ENCODE measurements at places on chromosomes 11 and 22. TPM values are rescaled to one million over a fixed set of nuclear protein-coding genes. Genes with fewer than 3 reads are reported as not detected.

The TREH gene
- total RNA-seq, result 0.25 TPM

DNA sequence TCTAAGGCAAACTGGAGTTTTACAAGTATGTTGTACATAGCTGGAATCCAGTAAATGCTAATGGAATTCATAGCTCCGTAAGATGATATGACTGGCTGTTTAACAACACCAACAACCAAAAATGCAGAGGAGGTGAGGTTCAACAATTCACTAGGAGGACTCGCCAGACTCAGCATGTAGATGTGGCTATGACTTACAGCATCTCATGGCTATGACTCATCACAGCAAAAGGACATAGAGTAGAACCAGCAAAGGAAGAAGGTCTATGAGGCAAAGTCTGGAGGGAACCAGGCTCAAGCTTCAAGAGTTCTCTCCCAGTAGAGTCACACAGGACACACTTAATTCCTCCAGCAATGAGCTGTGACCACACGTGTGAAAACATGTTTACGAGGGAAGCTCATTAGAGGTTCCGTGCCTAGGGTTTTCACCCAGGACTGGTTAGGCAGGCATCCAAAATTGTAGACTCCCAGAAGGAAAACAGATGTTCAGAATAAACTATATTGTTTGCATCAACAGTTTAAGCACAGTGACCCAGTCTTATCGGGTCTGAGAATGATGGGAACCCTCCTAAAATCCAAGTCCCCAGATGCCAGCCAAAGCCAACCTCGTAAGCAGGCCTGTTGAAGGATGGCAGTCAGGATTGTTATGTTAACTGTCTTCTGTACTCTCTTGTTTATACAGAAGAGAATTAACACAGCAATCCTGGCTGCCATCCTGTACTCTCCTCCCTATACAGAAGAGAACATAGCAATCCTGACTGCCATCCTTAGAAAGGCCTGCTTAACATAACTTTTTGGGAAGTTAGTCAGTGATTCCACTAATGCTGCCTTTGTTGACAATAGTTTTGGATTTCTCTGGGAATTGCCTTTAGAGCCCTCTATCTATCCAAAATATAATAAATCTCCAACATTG, 116.6 kb downstream of the LARGE1 start:
- no peak for DNase-seq

The CECR2 gene
- total RNA-seq, result 0.98 TPM

The EHF gene
- total RNA-seq, result 121 TPM

- no peak for DNase-seq
These were observed 297.1 kb downstream of the ETS1 start for GRCh38 chr11:128290106-128290840.

The PLA2G6 gene
- total RNA-seq, result 35.8 TPM

DNA sequence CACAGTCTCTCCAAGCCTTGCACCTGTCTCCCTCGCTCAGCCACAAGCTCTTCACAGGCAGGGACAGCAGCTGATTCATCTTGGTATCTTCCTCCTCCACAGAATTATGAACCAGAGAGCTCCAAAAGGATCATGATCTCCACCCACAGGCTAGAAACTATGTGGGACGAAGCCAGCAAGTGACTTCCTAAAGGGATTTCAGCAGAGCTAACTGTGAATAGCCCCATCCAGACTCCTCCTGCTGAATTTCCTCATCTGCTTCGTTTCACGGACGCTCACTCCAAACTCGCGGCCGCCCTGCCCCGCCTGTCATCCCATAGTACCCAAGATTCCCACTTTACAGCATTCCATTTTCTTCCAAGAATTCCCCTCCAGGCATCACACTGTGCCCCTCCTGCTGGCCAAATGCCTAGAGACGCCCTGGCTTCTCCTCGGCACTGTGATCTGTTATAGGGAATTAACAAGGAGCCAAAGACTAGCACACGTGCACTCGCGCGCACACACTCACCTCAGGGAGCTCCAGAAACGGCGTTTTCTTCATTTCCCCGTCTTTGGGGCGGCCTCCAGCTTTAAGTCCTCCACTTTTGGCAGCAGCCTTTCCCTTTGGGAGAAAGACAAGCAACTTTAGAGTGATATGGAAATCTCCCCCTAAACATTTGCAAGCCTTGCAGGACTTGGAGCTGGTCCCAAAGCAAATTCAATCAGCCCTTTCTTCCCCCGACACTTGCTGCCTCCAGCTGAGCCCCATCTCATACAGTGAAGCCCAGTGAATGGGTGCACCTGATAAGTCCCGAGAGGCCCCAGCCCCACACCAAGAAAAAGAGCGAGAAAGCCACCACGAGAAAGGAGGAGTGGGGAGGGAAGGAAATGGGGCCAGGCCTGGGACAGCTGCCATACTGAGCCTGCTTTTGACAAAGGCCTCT, 35.5 kb downstream of the SPATA19 start:
- no peak for DNase-seq

The CDHR5 gene
- total RNA-seq, result not detected

GRCh38 chr11:67079065-67079705, 22.5 kb downstream of the RHOD start:
- DNase-seq, result no peak

The P2RX6 gene
- 1.7 TPM for total RNA-seq

DNA sequence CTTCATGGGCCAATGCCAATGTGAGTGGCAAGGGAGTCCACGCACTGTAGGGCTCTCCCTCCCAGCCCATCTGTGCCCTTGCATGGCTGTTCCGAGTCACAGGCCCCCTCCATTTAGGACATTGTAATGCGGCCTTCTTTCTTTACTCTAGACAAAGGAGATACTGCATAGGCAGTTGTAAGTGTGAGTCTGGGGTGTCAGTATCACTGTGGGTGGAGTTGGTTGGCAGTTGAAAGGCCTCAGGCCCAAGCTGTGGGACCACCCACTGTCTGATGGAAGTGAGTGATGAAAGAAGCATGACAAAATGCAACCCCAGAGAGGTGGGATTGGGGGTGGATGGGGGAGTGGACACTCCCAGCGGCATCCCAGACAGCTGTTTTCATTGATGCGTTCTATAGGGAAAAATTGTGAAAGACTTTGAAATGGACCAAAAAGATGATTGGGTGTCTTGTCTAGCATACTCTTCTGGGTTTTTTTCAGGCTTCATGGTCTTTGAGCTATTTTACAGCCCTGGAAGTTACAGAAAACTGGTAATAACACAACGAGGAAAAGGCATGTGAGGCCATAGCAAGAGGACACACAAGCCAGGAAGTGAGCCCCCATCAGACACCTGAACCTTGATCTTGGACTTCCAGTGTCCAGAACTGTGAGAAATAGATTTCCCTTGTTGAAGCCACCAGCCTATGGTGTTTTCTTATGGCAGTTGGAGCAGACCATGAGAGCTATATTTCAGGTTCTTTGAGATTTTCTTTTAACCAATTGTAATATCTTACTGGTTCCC, 114.6 kb downstream of the NECTIN1 start:
- no peak for DNase-seq

DNA sequence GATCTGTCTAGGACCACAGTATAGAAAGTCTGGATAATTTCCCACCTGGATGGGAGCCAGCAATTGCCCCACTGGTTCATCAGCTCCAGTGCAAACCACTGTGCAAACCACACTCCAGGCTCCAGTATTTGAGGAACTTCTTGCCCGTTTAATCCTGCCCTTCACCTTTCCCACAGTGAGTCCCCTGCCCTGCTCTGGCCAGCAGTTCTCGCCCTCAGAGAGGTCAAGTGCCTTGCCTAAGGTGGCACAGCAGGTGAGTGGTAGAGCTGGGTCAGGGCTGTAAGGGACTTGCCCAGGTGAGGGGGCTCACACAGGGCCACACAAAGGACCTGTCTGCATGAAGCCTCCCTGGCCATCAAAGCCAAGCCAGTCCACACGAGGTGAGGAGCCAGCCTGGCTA, 24.1 kb downstream of the MS4A10 start:
- DNase-seq, result no peak

GRCh38 chr11:19848219-19848618, 135.6 kb downstream of the NAV2 start:
- no peak for DNase-seq

DNA sequence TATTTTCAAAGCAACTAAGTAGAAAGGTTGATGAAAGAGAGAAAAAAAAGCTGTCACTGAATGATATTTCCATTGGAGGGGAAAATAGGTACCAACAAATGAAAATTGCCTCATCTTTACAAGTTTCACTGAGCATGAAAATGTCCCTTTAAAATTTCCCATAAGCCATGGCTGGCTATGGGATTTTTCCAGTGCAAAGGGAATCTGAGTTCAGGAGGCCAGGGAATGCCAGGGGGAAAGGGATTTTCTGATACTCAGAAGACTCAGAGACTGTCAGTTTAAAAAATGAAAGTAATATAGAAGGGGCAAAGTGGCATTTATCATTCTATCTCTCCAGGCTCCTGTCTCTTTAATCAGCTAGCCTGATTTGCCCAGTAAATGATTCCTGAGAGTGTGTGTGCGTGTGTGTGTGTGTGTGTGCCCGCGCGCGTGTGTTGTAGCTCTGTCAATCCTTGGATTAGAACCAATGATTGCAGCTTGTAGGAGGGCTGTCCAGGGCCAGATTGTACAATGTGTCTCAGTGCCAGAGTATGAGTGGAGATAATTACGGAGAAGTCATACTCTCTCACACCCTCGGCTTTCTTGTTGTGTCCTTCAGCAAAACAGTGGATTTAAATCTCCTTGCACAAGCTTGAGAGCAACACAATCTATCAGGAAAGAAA, at the start of gene NTM:
Gene NTM (plus strand): TSS at position 526 of the 662 bp plus-strand sequence.
- DNase-seq, result no peak

- DNase-seq, result no peak
These were observed 78.0 kb downstream of the PARVB start for GRCh38 chr22:44102121-44102520.

DNA sequence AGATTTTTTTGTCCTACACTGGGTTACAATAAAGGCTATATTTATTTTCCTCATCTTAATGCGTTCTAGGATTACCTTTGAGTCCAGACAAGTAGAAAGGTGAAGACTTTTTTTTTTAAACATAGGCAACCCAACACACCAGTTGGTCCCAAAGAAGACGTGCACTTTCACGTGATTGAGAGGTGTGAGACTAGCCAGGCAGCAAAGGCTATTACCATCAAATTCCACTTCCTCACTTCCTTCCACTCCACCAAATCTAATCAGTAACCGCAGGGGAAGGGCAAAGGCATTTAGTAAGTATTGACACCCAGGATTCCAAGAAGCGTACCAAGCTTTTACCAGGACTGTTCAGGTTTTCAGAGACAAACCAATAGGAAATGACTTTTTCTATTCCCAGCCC, 109.3 kb downstream of the APIP start:
- DNase-seq, result no peak

The STT3A gene
- total RNA-seq, result 91.6 TPM

The GAS2L1 gene
- 17.4 TPM for total RNA-seq

The ACCS gene
- 8.1 TPM for total RNA-seq

The PLAAT4 gene
- 43.5 TPM for total RNA-seq

The DCHS1 gene
- 28.7 TPM for total RNA-seq

The TEF gene
- 12.0 TPM for total RNA-seq
